Tongue (tissue), 3 donors: ENCODE measurements at places on chromosomes 5 and 9. TPM values are rescaled to one million over a fixed set of nuclear protein-coding genes. Genes with fewer than 3 reads are reported as not detected.

GRCh38 chr9:131396626-131397025 lies 2.7 kb downstream of the PRRC2B start:
- DNase-seq: no peak

DNA sequence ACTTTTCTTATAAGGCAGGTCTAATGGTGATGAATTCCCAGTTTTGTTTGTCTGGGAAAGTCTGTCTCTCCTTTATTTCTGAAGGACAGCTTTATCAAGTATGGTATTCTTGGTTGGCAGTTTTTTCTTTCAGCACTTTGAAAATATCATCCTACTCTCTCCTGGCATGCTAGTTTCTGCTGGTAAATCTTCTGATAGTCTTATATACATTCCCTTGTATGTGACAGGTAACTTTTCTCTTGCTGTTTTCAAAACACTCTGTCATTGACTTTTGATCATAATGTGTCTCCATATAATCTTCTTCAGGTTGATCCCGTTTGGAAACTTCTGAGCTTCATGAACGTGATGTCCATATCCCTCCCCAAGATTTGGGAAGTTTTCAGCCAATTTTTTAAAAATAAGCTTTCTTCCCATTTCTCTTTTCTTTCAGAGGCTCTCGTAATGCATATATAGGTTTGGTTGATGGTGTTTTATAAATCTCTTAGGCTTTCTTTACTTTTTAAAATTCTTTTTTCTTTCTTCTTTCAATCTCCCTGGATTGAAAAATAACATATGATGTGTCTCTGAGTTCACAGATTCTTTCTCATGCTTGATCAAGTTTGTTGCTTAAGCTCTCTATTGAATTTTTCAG lies 22.5 kb upstream of the GRAMD2B start:
- DNase-seq: no peak

Gene PCDHGB5
- total RNA-seq: 11.3 TPM

- no peak for DNase-seq
Measured at GRCh38 chr5:135341696-135342550, 57.1 kb downstream of the MACROH2A1 start.

- no peak for DNase-seq
Measured at GRCh38 chr5:175853573-175854230, 17.7 kb upstream of the CPLX2 start.

DNA sequence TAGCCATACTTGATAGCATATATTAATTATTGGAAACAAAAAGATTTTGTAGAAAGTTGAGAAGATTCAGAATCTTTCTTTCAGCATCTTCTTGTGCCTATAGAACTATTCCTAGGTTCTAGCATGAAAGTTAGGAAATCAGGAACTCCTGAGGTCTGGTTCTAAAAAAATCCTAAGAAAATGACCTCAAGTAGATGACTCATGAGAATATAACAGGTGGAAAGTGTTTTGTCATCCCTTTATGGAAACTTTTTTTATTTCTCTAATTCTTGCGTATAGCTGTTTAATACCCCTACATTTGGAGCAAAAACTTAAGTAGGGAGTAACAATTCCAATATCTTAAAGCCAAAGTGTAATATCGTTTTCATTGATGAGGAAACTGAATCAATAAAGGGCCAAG lies 574.1 kb downstream of the NR2F1-AS1 start:
- no peak for DNase-seq

DNA sequence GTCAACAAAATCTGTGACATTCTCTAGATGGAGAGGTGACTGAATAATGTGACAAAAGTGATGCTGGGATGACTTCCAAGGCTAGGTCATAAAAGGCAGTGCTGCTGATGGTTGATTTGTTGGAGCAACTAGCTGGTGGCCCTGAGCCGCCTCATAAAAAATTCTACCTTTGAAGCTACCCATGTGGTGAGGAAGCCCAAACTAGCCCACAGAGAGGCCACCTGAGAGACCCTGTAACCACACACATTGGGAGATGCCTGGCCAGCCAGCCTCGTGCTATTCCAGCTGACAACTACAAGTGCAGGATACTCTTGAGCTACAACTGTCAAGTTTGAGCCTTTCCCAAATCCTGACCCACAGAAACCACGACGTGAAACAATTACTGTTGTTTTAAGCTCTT lies 22.7 kb downstream of the CLTA start:
- DNase-seq: no peak

Gene SV2C
- total RNA-seq: 0.31 TPM

Gene OLFML2A
- 188 TPM for total RNA-seq

DNA sequence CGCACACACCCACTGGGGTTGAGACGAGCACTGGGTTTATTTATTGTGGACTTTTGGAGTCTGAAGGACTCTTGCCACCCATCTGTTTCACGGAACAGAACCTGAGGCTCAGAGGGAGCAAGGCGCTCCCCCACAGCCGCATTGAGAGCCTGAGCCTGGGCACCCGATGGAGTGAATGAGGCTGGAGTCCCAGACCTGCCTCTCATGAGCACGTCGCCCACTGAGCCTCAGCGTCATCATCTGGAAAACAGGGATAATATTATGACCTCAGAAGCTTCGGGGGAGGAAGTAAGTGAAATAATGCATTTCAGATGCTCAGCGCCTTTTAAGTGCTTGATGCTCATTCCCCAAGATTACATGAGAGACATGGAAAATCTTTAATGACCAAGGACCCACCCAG lies 5.5 kb downstream of the NEK6 start:
- DNase-seq: no peak

Gene ZNF366
- 3.9 TPM for total RNA-seq

GRCh38 chr5:167767795-167768194 lies 523.6 kb upstream of the WWC1 start:
- no peak for DNase-seq

Gene CDC14B
- total RNA-seq: 31.3 TPM

DNA sequence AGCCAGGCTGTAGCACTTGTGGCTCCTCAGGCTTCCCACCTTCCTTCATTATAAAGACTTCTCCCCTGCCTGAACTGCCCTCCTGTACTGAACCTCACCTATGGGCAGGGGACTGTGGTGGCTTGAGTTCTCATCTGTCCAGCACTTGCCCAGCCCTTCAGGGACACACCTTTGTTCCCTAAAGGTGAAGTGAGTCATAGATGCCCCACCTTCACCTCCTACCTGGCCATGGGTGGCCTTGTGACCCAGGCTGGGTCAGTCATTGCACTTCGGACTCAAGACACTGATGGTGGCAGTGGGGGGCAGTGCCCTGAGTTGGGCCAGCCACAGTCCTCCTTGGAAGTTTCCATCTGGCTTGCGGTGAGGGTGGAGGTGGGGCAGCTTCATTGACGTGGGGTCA lies 26.1 kb upstream of the PSD2 start:
- no peak for DNase-seq

GRCh38 chr5:104126980-104127379 lies 564.4 kb upstream of the NUDT12 start:
- DNase-seq: no peak

GRCh38 chr9:83965350-83966208 lies 14.4 kb downstream of the HNRNPK start:
- peak; percentile 50 for DNase-seq

DNA sequence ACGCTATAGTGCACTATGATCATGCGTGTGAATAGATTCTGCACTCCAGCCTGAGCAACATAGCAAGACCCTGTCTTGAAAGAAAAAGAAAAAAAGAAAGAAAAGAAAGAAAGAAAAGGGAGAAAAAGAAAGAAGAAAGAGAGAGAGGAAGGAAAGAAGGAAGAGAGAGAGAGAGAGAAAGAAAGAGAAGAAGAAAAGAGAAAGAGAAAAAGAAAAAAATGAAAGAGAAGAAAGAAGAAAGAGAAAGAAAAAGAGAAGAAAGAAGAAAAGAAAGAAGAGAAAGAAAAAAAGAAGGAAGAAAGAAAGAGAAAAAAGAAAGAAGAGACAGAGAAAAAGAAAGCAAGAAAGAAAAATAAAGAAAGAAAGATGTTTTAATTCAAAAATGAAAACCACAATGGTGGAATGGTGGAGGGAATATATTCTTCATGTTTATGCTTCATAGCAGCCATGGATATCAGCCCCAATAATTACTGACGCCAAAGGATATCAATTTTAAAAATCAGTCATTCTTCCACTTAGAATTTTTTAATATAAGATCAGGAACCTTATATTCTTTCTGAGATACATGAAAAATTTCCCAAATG lies 168.7 kb upstream of the TBCA start:
- no peak for DNase-seq

Gene ESM1
- 5.0 TPM for total RNA-seq

GRCh38 chr9:114006931-114007691 lies 71.0 kb downstream of the AMBP start:
- no peak for DNase-seq

- no peak for DNase-seq
Measured at GRCh38 chr5:110817459-110817858, 78.7 kb downstream of the SLC25A46 start.

Gene GABRA1
- total RNA-seq: not detected

DNA sequence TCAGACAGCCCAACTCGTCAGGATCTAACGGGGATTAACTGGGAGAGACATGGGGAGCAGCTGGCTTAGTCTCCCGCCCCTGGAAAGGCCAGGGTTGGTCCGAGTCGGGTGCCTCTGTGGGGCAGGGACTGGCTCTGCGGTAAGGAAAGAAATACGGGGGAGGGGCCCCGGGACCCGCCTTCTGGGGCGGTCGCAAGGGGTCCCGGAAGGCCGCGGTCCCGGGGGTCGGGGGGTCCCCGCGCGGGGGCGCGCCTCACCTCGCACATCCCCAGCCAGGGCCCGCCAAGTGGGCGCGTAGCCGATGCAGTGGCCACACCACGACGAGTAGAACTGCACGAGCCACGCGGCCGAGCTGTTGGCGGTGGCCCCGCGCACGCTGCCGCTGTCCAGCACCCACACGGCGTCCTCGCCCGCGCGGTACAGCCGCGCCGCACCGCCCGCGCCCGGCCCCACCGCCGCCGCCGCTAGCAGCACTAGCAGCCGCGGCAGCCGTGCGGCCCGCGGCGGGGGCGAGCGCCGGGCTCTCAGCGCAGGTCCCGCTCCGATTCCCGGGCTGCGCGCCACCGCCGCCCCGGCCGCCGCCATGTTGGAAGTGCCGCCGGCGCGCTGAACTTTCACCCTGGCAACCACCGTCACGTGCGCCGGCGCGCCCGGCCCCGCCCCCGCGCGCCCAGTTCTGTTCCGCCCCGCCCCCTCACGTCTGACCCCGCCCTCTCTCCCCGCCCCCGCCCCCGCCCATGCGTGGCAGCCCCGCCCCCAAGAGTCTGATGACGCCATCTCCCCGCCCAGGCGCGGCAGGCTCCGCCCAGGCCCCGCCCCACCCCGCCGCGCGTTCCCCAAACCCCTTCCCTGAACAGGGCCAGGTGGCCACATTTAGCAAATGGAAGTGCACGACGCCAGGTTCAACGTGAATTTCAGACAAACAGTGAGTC lies at the start of gene QSOX2:
QSOX2 (minus strand) TSS at position 594 of the 932 bp plus-strand sequence; CDS start at position 585, 9 bp downstream.
- DNase-seq: peak; percentile 90

Gene FRMD3
- 33.2 TPM for total RNA-seq

DNA sequence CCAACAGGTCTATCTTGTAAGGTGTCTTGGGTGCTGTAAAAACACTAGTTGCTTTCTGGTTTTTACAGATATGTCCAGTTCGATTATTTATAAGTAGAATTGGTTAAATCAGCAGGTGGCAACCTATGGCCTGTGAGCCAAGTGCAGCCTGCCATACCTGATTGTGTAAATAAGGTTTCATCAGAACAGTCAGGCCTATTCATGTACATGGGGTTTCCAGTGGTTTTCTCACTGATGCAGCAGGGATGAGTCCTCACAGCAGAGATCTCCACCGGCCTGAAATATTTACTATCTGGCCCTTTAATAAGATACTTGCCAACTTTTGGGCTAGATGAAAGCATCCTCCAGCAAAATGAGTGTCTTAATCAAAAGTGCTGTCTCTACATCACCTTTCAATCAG lies 132.9 kb upstream of the ICE1 start:
- DNase-seq: no peak

DNA sequence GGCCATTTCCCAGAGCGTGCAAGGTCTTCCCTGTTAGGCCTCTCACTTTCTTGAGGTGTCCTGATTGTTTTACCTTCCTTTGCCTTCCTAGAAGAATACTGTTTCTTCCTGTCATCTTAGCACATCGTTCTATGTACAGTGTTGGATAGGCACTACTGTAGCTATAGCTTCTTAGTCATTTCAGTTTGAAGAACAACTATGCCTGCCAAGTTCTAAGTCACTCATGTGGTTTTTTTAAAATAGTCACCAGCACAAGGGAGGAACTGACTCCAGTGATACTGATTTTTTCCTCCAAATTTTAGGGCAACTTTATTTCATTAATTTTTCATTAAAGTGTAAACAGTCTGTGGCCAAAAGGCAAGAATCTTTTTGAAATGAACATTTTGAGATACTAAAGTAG lies 122.4 kb upstream of the NR5A1 start:
- no peak for DNase-seq

- no peak for DNase-seq
Measured at GRCh38 chr5:54610197-54610944, 92.8 kb downstream of the SNX18 start.

- peak; percentile 58 for DNase-seq
Measured at GRCh38 chr5:32170303-32171151, 3.6 kb downstream of the GOLPH3 start.

Gene ADAMTSL1
- 22.4 TPM for total RNA-seq

- DNase-seq: no peak
Measured at GRCh38 chr5:58887721-58888409, 305.0 kb downstream of the RAB3C start.

GRCh38 chr9:99416007-99416406 lies 193.9 kb downstream of the SEC61B start:
- no peak for DNase-seq

Gene SLIT3
- total RNA-seq: 21.4 TPM

- DNase-seq: peak; percentile 78
Measured at GRCh38 chr9:6054280-6055099, 39.1 kb upstream of the RANBP6 start.

Gene BARHL1
- not detected for total RNA-seq

Gene TMEM171
- total RNA-seq: 0.41 TPM

GRCh38 chr9:107862881-107863280 lies 373.3 kb upstream of the KLF4 start:
- no peak for DNase-seq

Gene CENPP
- 7.7 TPM for total RNA-seq

GRCh38 chr9:38408719-38409118 lies 15.5 kb downstream of the IGFBPL1 start:
- DNase-seq: no peak

DNA sequence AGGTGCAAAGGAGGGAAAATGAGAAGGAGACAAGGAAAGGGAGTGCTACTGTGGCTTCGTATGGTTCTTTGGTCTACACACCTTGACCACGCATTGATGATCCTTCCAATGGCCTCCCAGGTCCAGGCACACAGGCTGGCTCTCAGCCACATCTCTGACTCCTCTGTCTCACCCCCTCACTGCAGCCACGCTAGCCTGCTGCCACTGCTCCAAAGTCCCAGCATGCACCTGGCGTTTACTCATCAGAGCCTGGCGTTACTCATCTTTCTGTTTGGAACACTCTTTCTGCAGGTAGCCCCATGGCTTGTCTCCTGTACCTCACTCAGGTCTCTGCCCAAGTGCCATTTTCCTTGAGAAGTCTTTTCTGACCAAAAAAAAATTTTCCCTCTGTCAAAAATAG lies 195.5 kb downstream of the SNCAIP start:
- DNase-seq: no peak

Gene RC3H2
- total RNA-seq: 55.4 TPM

Gene MYMK
- 18.3 TPM for total RNA-seq

GRCh38 chr9:136551401-136552116 lies 5.7 kb upstream of the NOTCH1 start:
- DNase-seq: peak; percentile 55

- no peak for DNase-seq
Measured at GRCh38 chr5:155631116-155631515, 617.6 kb downstream of the KIF4B start.

Gene NR4A3
- total RNA-seq: 4.7 TPM
